ENCODE measurements at places on chromosomes 3 and 15.

DNA sequence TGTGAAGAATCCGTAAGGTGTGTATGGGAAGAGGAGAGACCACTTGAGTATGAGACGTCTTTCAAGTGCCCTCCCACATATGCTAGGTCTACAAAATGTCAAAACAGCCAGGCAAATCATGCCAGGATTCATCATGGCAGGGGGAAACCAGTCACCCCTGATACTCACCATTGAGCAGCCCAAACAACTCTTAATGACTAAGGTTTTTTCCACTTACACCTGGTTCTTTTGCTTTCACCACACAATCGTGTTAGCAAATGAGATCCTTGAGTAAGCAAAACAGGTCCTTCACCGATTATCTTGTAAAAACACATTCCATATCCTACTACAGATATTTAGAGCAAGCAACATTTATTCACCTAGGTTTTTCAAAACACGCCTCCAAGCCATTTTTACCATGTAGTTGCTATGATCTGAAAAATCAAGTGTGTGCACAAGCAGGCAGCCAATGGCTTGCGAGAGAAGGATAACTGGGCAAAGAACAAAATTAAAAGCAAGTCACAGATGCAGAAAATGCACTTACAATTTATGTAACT, 177.5 kb upstream of the LPP start:
- no peak for DNase-seq

GRCh38 chr3:24494618-24495325, at the start of gene THRB:
THRB (minus strand) TSS chr3:24494850.
- DNase-seq: peak; percentile 62

GRCh38 chr3:172680684-172681083, 30.2 kb downstream of the NCEH1 start:
- DNase-seq: peak; percentile 51

GRCh38 chr15:60204131-60204885, 193.5 kb downstream of the ANXA2 start:
- DNase-seq: no peak
